Activated CD4-positive, CD25-positive, alpha-beta regulatory T cell treated with anti-CD3 and anti-CD28 coated beads, Interleukin-2, amount 50 U/mL, for 72 hours (primary cell): ENCODE measurements at places on chromosomes 5 and 9.

GRCh38 chr5:146048994-146049703 lies 56.2 kb downstream of the PLAC8L1 start:
- DNase-seq: no peak

DNA sequence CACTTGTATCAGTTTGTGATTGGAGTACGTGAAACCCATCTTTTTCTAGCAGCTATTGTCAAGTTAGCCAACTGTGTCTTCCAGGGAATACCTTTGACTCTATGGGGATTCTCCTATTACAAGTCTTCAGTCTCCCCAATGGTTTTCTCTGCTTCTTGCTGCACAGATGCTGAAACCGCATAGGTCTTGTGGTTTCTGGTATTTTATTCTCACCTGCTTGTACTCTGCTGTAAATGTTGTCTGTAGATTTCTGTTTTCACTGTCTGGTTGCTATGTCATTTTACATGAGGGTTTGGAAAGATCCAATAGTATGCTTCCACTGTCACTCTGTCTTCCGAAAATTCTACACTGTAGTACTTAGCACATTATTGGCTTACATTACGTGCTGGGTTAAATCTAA lies 1196.9 kb upstream of the C9orf72 start:
- DNase-seq: no peak

DNA sequence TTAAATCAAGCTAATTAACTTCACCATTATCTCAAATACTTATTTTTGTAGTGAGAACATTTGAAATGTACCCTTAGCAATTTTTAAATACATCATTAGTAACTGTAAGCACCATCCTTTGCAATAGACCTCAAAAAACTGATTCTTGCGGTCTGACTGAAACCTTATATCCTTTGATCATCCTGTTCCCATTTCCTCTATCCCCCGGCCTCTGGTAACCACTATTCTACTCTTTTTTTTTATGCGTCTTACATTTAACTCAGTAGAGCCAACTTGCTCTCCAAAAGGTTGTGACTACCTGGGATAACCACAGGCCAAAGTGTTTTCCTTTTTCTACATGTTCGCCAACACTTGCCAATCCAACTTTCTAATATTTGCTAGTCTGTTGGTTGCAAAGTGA lies 106.1 kb downstream of the IRX1 start:
- DNase-seq: no peak

DNA sequence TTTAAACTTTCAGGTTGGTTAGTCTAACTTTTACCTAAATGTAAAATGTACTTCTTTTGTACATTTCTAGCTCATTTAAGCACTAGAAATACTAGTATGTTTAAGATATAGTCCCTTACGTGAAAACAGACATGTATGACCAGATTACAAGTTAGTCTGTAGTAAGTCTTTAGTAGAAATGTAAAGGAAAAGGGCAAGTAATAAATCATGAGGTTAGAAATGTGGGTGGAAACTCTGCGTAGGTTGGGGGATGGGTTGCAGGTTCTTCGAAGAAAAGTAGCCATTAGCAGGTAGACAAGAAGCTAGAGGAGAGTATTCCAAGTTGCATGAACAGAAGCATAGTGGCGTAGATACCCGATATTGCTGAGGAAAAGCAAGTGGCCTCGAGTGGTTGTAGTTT lies 22.9 kb downstream of the RAD1 start:
- DNase-seq: no peak

DNA sequence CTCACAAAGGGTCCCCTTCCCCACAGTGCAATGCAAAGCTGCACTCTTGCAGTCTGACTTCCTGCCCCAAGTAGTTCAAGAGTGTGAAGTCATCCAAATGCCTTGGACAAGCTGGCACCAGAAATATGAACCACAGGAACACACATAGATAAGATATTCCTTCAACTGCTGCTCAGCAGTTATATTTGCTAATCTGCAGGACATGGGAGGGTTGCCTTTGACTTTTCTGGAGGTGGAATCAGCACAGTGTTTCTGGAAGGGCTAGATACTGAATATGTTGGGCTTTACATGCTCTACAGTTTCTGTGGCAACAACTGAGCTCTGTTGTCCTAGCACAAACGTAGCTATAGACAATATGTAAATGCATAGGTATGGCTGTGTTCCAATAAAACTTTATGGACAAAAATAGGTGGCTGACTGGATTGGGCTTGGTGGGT lies 96.7 kb upstream of the PCA3 start:
- no peak for DNase-seq

DNA sequence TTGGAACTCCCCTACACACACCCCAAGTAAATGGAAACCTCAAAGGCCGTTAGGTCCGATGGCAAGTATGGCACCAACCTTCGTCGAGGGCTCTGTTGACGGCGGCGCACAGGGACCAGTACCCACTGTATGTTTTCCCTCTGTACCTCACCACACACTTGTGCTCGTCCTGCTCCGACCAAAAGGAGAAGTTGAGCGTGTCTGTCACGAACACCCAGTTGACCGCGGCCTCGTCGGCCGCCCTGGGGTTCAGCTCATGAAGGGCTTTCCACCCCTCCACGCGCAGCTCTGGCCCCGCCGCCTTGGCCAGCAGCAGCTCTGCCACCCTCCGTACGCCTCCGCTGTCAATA lies 24.0 kb downstream of the HNRNPK start:
- peak; percentile 60 for DNase-seq
